ENCODE measurements at places on chromosomes 16 and 17. TPM values are rescaled to one million over a fixed set of nuclear protein-coding genes. Genes with fewer than 3 reads are reported as not detected.

MT1E gene
- total RNA-seq = 108 TPM

DPEP2 gene
- total RNA-seq = 25.5 TPM

WNT9B gene
- not detected for total RNA-seq

NFATC3 gene
- 24.9 TPM for total RNA-seq

GAS2L2 gene
- under 0.01 TPM for total RNA-seq

GAST gene
- total RNA-seq = not detected

LRRC36 gene
- total RNA-seq = 0.13 TPM

NPIPA3 gene
- 0.25 TPM for total RNA-seq

KRTAP4-4 gene
- not detected for total RNA-seq

NCBP3 gene
- 12.2 TPM for total RNA-seq

CXCL16 gene
- 2.4 TPM for total RNA-seq

SBK1 gene
- 0.13 TPM for total RNA-seq

LITAFD gene
- total RNA-seq = not detected

HOXB9 gene
- total RNA-seq = 0.13 TPM

TACO1 gene
- total RNA-seq = 14.8 TPM
